Brain microvascular endothelial cell (primary cell): ENCODE measurements at places on chromosomes 12 and 14.

DNA sequence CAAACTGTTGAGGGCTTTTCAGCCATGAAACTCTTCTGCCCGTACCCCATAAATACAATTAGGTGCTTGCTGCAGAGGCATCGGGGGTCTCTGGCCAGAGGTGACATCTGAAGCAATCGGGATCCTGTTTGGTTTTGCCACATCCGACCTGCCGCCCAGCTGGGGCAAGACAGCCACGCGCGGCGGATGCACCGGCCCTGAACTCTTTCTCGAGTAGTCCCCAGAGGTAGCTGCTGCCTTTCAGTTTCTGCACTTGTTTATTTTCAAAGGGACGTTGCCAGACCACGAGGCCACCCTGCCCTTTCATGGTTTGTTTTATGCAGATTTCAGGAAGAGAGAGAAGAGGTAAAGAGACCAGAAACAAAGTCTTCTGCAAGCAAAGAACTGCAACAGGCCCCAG, 10.6 kb upstream of the MLXIP start:
- DNase-seq = no peak

GRCh38 chr12:29992366-29992765, 208.6 kb upstream of the TMTC1 start:
- DNase-seq = no peak

- no peak for DNase-seq
Measured at GRCh38 chr12:108759924-108760323, 28.6 kb upstream of the CORO1C start.

DNA sequence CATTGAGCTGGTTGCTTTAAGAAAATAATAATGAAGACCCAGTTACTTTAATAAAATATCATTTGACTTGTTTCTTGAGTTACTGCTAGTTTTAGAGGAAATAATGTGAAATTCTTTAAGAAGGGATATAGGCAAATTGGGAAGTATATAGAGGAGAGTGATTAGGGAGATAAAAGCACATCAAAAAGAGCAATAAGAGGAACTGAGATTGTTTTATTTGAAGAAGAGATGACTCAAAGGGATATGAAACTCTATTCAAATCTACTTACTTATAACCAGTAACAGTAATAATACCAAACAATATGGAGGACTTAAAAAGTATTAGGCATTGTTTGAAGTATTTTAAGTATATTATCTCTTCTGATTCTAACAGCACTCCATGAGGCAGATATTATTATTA, 37.1 kb downstream of the LRRK2 start:
- DNase-seq = no peak

- DNase-seq = no peak
Measured at GRCh38 chr12:64937452-64937851, 113.0 kb downstream of the TBC1D30 start.
